ENCODE measurements at places on chromosomes 5 and 9.

DNA sequence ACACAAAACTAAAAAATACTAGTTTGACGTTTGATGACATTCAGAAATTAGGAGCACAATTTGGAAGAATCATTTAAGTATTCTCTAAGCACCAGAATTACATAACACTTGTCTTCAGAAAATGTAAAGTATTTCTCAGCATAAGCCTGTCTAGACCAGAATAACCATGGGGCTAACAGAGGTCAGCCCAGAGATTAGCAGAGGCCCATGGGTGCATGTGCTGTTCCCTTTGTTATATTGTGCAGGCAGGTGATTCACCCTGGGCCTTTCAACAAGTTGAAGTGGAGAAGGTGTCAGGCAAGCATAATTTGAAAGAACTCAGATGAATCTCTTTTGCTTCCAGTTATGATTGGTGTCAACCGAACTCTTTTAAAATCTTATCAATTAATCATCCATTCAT lies 227.9 kb downstream of the LURAP1L start:
- no peak for DNase-seq

DNA sequence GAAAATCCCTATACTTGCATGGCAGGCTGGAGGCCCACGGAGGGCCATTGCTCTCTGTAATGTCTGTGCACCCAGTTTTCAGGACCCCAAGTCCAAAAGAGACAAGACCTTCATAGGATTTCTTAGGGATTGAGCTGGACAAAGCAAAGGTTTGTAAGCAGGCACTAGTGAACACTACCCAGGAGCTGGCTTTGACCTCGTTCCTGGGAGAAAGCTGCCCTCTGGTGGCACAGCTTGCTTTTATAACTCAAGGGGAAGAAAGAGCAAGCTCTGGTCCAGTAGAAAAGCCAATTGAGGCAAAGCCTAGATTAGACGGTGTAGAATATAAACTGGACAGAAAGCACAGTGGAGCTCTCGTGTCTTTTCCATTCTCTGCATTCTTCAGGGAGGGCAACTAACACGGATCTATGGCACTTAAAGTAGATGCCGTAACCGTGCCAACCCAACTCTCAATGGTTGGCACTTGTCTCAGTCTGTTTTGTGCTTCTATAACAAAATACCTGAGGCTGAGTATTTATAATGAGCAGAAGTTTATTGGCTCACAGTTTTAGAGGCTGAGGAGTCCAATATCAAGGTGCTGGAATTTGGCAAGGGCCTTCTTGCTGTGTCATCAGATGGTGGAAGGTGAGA lies 7.9 kb downstream of the GABRP start:
- peak; percentile 80 for DNase-seq

- DNase-seq: no peak
Observed at GRCh38 chr5:136998854-136999357, 500.2 kb downstream of the SPOCK1 start.

DNA sequence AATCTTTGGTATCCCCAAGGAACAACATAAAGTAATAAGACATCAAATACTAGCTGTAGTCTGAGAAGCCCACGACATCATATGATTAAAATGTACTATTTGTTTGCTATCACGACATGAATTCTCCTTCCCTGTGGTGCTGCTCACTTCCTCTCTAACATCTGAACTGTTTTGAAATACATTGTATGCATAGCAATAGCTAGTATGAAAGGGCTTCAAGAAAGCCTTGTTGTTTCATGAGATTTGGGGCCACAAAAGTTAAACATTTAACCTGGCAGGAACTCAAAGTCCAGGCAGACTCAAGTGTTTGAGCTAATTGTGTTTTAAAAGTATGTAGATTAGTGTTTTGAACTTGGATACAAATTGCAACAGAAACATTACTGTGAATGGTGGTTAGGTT lies 237.4 kb upstream of the PTGER4 start:
- no peak for DNase-seq

GRCh38 chr9:122325124-122325523 lies 45.7 kb upstream of the PTGS1 start:
- no peak for DNase-seq

DNA sequence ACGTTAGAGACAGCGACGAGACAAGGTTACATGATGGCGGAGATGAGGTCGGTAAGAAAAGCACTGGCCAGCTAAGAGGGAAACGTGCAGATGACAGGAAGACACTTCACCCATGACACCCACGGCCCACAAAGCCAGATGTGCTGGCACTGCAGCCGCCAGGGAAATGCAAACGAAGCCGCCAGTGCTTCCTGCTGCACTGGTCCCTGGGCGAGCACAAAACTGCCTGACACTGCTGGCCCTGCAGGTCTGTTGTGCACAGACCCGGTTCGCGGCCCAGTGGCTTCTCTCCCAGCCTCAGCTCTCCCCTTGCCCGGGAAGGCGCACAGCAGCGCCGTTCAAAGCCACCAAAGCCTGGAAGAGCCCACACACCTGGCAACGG lies 20.3 kb downstream of the QSOX2 start:
- no peak for DNase-seq

GRCh38 chr5:143806579-143806978 lies 5.4 kb upstream of the HMHB1 start:
- no peak for DNase-seq

- DNase-seq: no peak
Observed at GRCh38 chr9:17556255-17556654, 22.6 kb upstream of the SH3GL2 start.

DNA sequence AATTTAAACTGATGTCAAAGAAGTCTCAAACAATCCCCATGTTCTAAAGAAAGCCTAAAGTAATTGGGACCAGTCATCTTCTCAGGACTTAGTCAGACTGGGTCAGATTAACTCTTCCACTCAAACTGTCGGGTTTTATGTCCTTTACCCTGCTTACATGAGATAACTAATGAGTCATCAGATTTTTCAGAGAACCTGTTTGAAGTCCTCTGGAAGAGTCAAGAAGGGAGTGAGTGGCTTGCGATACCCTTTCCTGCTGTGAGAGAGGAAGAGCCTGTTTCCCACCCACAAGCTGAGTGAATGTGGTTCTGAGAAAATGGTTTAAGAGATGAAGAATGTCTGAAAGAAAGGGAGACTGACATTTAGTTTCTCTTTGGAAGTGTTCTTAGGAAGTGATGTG lies 1866.7 kb upstream of the C9orf72 start:
- no peak for DNase-seq

DNA sequence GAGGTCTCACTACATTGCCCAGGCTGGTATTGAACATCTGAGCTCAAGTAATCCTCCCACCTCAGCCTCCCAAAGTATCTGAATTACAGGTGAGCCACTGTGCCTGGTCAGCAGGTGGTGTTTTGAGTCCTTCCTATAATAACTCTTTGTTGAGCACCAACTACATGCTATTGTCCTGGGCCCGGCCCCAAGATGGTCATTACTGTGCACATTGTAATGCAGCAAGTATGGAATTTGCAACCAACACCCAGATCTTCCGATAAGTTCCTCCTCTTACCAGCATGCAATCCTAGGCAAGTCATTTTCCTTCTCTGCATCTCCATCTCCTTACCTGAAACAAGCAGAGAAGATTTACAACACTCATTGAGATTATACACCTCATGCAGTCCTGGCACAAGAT lies 510.3 kb upstream of the KLF4 start:
- DNase-seq: no peak

DNA sequence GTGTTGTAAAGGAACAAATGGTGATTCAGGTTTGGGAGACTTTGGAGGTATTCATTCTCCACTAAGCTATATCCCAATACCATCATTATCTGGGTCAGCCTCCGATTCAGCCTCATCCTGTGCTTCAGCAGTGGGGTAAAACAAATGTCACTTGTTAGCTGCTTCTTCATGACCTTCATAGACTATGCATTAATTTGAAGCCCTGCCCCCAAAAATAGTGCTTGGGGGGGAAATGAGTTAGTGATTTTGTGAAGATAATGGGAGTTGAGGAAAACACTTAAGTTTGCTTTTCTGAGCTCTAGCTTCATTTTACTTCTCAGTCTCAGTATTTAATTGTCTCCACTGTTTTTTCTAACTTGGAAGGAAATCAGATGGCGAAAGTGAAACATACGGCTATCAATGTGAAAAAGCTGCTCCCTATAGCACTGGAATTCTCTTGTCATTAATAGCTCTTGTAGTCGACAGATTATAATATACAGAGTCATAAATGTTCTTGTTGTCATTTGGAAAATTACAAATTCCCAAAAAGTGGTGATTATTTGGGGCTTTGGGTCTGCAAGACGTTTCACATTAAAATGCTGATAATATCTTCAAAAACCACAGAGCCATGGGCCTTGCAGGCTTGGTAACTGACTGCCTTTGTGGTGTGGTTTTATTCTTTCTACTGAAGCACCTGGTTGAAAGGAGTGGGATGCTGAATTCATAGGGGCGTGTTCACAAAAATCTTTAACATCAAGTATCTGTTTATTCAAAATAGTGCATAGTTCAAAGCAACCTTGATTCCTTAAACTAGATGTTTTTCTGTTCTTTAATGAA lies 40.0 kb downstream of the PIK3R1 start:
- DNase-seq: no peak

DNA sequence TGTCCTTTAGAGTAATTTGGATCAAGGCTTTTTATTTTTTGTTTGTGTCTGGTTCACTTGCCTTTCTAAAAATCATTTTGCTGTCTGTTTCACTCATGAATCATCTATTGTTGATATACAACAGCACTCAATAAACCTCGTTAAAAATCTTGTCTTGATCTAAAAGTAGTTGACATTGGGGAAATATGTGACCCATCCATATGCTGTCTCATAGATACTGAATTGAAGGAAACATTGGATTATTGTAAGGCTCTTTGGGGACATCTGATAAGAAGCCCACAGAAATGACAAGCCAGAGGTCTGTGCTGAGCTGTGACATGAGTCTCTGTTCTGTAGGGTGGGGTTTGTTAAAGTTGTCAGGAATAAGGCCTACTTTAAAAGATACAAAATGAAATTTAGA lies 208.0 kb downstream of the PDZD2 start:
- no peak for DNase-seq

DNA sequence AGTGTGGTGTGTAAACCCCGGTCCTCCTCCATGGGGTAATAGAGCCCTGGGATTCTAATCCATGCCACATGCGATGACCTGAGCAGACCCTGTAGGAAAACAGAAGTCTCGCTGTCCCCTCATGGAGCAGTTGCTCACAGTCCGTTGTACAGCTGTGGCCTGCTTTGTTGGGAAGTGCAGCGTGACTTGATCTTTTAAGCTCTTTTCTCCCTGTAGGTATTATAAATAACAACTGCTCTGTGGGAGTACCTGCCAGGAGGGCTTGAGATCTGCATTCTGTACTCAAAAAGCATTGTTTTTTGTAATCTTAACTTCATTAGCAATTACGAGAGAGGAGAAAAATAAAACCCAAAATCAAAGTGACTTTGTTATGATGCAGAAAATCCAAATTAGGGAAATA lies 17.3 kb downstream of the MEGF10 start:
- DNase-seq: no peak

- no peak for DNase-seq
Observed at GRCh38 chr5:90875456-90875855, 316.9 kb downstream of the ADGRV1 start.

- DNase-seq: no peak
Observed at GRCh38 chr5:173495225-173495904, 121.1 kb downstream of the BOD1 start.

DNA sequence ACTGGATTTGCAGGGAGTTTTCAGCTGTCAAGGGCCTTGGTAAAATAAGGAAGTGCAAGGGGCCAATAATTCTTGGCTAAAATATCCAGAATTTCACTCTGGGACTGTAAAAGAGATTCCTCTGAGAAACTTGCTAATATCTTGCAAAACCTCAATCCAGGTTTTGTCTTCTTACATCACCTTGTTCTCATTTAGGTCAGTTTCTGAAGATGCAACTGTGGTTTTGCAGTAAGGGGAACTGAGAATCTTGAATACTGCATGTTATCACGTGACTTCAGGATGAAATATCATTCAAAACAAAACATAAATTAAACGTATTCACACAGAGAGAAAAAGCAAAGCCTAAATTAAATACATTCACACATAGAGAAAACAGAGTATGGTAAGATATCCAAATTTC lies 35.0 kb upstream of the RIC1 start:
- DNase-seq: no peak

DNA sequence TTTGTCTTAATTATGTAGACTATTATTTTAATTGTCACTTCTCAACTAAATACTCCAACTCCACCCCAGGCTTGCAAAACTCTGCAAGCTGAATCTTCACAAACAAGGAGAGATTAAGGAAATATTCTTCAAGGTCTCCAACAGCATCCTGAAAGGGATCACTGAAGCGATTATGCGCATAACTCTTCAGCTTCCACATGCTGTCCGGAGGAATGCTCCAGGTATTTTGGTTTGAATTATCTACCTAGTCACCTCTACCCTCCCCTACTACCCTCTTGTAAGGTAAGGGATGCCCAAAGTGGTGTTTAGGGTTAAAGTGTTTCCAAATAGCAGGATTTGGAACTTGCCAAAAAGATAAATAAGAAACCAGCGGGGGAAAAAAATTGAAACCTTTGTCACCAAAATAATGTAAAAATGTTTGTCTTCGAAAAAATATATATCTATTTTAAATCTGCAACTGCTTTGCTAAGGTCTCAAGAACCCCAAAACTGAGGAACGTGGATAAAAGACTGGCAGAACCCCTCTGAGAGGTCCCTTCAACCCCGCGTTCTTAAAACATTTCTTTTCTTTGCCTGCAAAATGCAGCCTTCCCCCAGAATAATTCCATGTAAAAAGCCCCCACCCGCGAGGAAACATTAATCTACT lies 11.6 kb downstream of the PTCH1 start:
- no peak for DNase-seq

DNA sequence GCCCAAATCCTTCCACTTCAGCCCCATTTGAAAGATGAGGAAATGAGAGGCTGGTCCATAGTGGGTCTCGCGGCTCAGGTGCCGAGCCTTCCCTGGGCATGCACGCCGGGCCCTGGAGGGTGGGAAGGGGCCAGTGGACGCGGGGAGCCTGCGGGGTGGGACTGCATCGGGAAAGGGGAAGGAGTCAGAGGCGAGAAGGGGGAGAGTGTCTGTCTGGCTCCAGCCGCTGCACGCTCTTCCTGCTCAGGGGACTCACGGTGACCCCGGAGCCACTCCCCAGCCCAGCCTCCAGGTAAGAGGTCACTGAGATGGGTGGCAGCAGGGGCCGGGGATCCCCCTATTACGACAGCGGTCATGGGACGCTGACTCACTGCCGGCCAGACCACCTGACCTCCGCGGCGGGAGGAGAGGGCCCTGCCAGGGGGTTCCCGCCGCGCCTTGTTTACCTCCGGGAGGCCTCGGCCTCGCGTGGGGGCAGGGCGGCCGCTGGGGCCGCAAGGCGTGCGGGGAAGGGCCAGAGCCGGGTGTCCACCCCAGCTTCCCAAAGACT lies 1.9 kb upstream of the SQSTM1 start:
- peak; percentile 96 for DNase-seq

- DNase-seq: no peak
Observed at GRCh38 chr9:116697362-116697761, 10.3 kb downstream of the TRIM32 start.
